ENCODE measurements at places on chromosomes 1 and 21.
A peak's percentile ranks its signal among the peaks of the same experiment; 100 is the strongest.

DNA sequence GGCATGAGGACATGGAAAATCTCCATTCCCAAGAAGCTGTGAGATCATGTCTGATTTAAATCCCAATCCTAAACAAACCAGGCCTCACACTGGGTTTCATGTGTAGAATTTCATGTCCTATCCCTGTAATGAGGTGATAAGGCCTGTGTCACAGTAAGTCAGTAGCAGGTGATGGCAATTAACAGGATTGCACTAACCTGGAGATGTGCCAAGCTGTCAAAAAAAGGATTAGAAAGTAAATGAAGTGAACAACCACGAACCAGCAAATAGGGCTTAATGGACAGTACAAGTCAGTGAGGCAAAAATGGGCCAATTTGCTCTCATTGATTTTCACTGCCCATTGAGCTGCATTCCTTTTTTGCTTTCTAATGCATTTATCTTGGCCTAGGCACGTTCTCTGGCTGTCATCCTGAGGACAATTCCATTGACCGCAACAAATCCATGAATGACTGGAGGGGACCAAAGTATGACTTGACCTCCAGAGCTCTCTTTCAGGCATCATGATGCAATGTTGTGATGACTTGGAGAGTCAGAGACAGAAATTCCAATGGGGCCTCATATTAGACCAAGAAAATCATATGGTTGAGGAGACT, 673.6 kb upstream of the ADGRL2 start:
- no peak for DNase-seq

DNA sequence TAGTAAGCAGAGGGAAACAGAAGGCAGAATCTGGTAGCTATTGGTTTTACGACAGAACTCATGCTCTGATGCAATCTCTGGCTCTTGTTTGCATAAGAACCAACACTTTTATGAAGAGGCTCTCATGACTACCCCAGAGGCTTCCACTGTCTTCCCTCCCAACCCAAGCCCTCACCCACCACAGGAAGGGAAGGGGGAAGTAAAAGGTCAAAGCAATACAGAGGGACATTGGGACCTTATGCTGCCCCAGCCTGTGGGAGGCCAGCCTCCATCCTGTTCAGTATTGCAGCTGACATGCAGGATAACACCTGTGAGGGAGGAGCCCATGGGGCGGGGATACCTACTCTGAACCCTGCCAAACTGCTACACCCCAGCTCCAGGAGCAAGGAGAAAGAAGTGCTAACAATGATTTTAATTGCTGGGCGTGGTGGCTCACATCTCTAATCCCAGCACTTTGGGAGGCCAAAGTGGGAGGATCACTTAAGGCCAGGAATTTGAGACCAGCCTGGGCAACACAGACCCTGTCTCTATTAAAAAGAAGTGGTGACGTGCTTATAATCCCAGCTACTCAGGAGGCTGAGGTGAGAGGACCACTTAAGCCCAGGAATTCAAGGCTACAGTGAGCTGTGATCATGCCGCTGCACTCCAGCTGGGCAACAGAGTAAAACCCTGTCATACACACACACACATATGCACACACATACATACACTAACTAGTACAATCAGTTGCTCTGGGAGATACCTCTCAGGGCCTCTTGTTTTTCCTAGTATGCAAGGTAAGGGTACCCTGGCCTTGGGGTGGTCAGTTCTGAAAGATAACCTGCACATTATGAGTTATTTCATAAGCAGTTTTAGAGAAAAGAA, 9.5 kb downstream of the MR1 start:
- no peak for DNase-seq

DNA sequence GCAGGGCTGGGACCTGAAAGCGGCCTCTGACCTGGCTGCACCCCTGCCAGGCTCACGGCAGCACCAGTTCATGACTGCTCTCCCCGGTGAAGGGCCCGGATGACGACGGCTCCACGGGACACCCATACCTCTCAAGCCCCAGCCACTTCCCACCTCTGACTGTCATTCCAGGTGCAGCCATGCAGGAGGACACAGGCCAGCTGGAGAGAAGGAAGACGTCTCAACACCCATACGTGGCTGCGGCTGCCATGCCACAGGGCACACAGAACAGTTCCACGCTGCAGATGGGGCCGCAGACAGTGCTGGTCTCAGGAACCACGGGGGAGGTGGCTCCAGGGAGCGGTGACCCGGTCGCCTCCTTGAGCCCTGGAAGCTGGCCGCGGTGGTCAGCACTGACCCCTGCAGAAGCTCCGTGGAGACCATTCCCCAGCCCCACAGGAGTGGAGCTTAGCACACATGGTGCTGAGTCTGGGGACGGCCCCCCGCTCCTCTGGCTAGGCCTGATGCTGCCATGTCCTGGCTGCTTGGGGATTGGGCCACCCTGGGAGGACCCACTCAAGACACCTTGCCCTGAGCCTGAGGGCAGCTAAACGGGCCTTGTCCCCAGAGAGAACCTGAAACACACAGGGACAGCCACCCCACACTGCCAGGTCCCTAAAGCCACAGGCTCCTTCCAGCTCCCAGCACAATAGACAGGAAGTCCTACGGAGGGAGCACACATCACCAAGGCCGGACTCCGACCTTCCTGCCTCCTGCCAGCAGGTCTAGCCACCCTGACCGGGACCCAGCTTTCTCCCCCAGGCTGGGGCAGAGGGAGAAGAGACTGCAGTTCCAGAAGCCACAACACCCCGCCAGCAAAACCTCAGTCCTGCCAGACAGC, 8.6 kb downstream of the WNT9A start:
- DNase-seq = no peak

DNA sequence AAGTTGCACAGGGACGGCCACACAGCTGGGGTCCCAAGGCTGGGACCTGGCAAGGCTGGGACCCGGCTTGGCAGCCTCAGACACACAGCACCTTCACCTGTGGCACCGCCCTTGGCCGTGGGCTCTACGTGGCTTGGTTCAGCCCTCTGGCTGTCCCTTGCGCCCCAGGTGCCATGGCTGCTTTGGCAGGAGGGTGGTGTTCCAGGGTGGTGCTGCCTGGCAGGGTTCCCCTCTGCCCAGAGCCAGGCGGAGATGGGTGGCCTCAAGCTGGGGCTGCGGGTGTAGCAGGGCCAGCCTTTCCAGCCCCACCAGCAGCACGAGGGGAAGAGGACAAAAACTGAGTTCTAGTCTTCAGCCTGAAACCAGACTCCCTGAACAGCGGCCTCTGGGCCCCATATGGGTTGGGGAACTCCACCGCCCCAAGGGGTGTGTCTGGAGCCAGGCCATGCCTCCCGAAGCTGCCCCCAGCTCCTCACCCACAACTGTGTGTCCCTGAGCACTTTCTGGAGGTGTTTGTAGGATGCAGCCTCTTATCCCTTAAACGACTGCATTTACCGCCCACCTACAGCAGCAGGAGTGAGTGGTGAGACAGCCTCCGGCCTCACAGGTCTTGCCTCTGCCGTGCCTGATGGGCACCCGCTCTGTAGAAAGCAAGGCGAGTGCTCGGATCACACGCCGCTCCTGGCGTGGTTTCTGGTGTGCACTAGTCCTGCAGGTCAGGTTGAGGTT, 92.3 kb downstream of the PDE9A start:
- DNase-seq = no peak

- no peak for DNase-seq
Observed at GRCh38 chr1:28132171-28133167, 44.0 kb downstream of the PTAFR start.

DNA sequence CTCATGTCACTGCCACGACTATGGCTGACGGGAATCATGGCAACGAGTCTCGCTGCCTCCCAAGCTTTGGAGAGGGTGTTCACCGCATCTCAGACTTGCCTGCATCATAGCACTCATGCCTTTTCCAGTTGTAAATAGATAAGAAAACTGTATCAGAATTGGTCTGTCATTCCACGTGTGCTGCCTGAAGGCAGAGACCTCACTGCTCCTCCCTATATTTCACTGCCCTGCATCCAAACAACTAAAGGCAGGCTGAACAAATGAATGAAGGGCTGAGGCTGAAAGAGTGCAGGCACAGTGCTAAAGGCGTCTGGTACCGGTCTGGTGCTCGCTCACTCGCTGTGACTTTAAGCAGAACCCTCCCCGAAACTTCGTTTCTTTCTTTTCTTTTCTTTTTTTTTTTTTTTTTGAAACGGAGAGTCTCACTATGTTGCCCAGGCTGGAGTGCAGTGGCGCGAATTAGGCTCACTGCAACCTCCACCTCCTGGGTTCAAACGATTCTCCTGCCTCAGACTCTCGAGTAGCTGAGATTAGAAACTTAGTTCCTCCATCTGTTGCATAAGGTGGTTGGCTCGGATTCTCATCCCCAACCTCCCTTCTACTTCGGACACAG, 542 bp downstream of the EIF2B3 start:
- no peak for DNase-seq

- no peak for DNase-seq
Observed at GRCh38 chr1:37560401-37561132, 3.8 kb downstream of the DNALI1 start.

- DNase-seq = peak; percentile 48
Observed at GRCh38 chr1:108691942-108692723, at the start of gene PRPF38B. PRPF38B (plus strand) TSS chr1:108692310; CDS start chr1:108692592, 282 bp downstream.

DNA sequence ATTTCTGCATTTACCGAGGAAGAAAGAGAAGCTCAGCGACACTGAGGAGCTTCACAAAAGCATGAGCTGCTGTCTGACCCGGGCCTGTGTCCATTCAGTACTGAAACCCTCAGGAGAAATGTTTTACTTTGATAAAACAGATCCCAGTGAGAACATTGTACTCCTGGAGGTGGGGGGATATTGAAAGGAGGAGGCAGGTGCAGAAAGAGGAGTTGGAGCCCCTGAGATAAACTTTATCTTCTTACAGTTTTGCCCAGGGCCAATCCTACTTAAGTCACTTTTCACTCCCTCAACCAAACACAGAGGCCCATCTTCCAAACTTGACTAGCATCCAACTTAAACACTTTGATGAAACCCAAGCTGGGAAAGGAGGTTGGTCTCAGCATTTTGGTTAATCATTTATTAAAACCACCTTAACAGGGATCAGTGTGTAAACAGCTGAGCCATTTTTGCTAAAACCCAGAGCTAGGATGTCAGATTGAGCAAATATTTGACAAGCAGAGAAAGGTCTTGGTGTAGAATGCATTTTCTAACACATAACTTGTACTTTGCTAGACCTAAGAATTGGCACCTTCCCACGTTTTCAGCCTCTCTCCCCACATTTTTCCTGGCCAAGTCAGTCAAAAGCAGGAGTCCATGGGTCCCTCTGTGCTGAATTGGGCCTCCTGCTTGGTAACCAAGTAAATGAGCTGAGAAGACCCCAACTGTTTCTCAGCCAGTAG, 32.5 kb upstream of the SARS1 start:
- DNase-seq = no peak

- no peak for DNase-seq
Observed at GRCh38 chr1:162889989-162890388, 29.0 kb upstream of the CCDC190 start.

DNA sequence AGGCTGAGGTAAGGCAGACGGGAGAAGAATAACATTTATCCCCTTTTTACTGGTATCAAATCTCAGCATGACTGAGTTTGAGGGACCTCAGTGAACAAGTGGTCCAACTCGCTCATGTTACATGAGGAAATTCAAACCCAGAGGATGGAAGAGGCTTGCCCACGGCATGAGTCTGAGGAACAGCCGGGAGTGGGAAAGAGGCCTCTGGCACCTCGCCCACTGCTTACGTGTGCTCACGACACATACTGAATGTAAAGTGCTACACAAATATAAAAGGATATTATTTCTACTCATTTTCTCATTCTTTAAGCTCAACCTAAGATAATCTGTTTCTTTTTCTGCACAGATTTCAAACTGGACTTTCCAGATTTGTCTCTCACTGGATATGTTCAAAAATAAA, 14.7 kb downstream of the BEND5 start:
- no peak for DNase-seq

- no peak for DNase-seq
Observed at GRCh38 chr1:74407902-74408301, 104.5 kb downstream of the LRRC53 start.

DNA sequence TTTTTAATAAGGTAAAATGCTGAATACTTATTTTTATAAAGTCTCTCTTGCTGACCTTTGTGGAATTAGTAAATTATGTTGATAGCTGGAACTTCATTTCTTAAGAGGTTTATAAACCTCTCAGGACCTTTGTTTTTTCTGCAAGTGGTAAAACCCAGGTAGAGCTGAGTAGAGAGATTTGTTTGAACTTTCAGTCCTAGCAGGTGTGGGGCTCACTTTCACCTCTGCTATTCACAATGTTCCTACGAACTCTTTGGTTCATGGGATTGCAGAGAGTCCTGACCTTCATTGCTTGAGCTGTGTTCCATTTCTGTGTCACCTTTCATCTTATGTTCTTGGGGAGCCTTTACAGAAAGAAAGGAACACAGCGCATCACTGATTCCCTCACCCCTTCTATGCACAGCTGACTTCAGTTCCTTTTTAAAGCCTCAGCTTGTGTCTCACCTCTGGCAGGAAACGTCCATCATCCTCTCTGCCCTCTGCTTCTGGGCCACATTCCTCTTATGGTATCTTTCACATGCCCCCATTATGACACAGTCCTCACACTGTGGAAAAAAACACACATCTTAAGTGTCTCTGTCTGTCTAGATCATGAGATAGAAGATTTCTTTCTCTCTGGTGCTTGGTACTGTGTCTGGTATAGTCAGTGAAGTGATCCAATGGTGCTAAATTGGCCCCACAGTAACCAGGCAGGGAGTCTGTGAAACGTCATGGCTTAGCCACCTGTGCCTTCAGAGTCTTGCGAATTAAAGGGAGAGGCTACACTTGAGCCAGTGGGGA, 262.5 kb upstream of the B3GALT2 start:
- DNase-seq = no peak

- DNase-seq = no peak
Observed at GRCh38 chr1:153598309-153599172, 14.4 kb downstream of the S100A16 start.

GRCh38 chr1:213613549-213613948, 374.2 kb upstream of the PROX1 start:
- DNase-seq = no peak

DNA sequence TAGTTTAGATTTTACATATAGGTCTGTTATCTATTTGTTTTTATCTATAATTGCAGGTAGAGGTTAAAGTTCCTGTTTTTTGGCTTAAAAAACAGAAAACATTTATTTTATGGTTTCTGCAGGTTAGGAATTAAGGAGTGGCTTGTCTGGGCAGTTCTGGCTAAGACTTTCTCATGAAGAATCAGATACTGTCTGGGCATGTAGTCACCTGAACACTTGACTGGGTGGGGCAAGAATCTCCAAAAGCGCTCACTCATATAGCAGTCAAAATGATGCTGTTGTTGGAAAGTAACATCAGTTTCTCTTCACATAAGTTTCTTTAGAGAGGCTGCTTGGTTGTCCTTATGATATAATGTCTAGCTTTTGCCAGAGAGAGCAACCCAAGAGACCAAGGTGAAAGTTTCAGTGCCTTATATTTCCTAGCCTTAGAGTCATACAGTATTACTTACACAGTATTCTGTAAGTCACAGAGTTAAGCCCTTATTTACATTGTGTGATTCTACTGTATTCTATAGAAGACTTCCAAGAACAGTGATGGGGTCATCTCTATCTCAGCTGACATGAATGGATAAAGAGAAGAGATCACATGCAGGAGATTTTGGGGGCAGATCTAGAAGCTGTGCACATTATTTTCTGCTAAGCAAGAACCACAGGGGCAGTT, 125.4 kb upstream of the GPR52 start:
- DNase-seq = no peak

GRCh38 chr1:201732351-201732750, 96.6 kb upstream of the IPO9 start:
- DNase-seq = no peak

GRCh38 chr1:55060133-55060999, 21.0 kb downstream of the PCSK9 start:
- no peak for DNase-seq

- peak; percentile 96 for DNase-seq
Observed at GRCh38 chr1:90402893-90403849, 313.9 kb downstream of the BARHL2 start.

- DNase-seq = no peak
Observed at GRCh38 chr1:160410406-160411005, 10.1 kb downstream of the VANGL2 start.

All from non-pigmented ciliary epithelial cell (primary cell).